ENCODE measurements at places on chromosomes 4 and X. TPM values are rescaled to one million over a fixed set of nuclear protein-coding genes. Genes with fewer than 3 reads are reported as not detected.

DNA sequence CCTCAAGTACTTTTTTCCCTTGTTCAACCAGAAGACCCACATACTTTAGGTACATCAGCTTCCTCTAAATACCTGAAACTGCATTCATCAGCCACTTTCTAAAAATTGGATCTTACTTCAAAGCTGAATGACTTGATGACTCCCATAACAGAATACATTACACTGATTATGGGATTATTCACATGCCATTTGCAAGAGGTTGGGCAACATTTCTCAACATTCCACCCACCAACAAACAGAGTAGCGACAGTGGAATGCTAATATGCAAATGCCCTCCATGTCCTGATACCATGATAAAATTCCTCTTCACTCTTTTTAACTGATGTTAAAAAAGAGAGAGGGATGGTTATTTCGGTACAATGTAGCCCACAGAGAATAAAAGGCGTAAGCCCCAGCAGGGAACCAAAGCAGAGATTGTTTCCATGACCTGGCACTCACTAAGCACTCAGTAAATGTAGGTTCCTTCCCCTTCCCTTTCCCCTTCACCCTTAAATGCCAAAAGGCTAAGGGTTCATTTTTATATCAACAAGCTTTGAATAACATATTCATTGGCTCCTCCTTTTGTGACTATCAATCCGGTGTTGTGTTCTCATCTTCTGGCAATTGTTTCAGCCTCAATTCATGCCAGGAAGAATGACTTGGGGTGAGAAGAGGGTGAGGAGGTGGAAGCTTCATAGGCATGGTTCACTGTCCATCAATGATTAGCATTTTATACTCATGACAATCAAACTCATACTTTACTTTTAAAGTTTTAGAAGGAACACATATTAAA is 317.2 kb downstream of the DHX15 start:
- no peak for DNase-seq

Gene ATP8A1
- 12.5 TPM for total RNA-seq

GRCh38 chrX:29792335-29792734 is 423.0 kb upstream of the MAGEB2 start:
- DNase-seq: no peak

- peak; percentile 43 for DNase-seq
Measured at GRCh38 chr4:188190461-188190860, 51.2 kb downstream of the TRIML1 start.

GRCh38 chrX:15398874-15399273 is 14.7 kb upstream of the VEGFD start:
- no peak for DNase-seq

DNA sequence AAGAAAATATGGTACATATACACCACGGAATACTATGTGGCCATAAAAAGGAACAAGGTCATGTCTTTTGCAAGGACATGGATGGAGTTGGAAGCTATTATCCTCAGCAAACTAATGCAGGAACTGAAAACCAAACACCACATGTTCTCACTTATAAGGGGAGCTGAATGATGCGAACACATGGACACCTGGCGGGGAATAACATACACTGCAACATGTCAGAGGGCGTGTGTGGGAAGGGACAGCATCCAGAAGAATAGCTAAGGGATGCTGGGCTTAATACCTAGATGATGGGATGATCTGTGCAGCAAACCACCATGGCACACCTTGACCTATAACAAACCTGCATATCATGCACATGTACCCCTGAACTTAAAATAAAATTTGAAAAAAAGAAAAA is 19.5 kb upstream of the CNKSR2 start:
- no peak for DNase-seq

GRCh38 chrX:112822892-112823291 is 17.7 kb downstream of the AMOT start:
- DNase-seq: no peak

Gene SASH3
- 8.3 TPM for total RNA-seq

Gene HTRA3
- 124 TPM for total RNA-seq

- DNase-seq: no peak
Measured at GRCh38 chr4:155675709-155676429, 9.2 kb downstream of the GUCY1A1 start.

- DNase-seq: no peak
Measured at GRCh38 chr4:55017406-55017805, 108.0 kb downstream of the KDR start.

GRCh38 chrX:2503591-2504500 is 3.1 kb upstream of the DHRSX start:
- no peak for DNase-seq

Gene CLNK
- not detected for total RNA-seq

DNA sequence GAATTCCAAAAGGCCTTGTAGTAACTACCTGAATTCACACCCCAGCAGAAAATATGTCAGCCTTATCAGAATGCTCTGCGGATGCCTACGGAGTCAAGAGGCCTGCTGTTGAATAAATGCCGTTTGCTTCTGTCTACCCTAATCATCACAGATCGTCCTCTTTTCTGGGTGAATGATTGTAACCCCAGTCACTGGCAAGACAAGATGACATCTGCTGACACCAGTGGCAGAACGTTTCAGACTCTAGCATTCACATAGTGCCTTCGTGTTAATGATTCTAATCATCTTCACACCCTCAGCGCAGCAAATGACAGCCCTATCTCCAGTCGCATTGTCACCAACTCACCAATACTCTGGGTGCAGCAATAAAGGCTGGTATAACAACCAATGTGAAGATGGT is 89.1 kb upstream of the MAP3K15 start:
- no peak for DNase-seq

Gene TNIP3
- total RNA-seq: not detected

Data from right atrium auricular region (tissue), 2 donors.